ENCODE measurements at places on chromosomes 1 and 21.

- no peak for DNase-seq
Observed at GRCh38 chr1:46487818-46488218, 1.8 kb upstream of the DMBX1 start.

DNA sequence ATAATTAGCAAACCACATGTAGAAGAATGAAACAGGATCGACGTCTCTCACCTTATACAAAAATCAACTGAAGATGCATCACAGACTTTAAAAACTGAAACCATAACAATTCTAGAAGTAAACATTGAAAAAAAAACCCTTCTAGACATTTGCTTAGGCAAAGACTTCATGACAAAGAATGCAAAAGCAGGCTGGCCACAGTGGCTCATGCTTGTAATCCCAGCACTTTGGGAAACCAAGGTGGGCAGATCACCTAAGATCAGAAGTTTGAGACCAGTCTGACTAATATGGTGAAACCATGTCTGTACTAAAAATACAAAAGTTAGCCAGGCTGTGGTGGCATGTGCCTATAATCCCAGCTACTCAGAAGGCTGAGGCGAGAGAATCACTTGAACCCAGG is 1351.7 kb downstream of the MRPL39 start:
- DNase-seq: no peak

GRCh38 chr1:59598120-59598440 is 216.7 kb upstream of the HOOK1 start:
- no peak for DNase-seq

GRCh38 chr1:21294266-21294989 is 4.2 kb upstream of the ECE1 start:
- peak; percentile 71 for DNase-seq

- no peak for DNase-seq
Observed at GRCh38 chr1:156486421-156487344, 13.9 kb downstream of the MEF2D start.

GRCh38 chr1:41872074-41872473 is 46.6 kb downstream of the HIVEP3 start:
- DNase-seq: no peak

DNA sequence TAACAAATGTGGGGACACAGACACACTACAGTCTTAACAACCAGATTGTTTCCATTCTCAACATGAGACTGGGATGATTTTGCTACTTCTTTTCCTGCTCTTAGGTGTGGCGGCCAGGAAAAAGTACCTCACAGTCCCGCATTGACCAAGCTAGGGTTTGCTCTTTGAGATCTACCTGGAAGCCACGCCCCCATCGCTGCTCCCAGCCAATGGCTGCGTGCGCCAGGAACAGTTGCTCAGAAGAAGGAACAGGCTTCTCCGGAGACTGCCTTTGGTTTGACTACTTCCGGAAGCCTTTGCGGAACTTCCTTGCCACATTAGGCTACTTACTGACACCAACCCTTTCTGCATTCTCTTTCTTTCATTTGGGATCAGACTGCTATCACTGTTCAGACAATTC is 44.2 kb upstream of the PLD5 start:
- no peak for DNase-seq

DNA sequence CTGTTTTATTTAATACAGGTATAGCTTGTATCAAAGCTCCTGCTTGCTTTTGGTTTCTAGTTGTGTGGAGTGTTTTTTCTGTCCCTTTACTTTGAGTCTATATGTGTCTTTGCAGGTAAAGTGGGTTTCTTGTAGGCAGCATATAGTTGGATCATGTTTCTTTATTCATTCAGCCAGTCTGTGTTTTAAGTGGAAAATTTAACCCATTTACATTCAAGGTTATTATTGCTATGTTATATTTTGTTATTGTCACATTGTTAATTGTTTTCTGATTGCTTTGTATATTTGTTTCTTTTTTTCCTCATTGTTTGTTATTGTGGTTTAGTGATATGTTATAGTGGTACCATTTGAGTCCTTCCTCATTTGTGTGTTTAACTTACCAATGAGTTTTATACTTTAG is 26.7 kb downstream of the CLDN19 start:
- DNase-seq: no peak

GRCh38 chr1:183871142-183871541 is 66.2 kb downstream of the RGL1 start:
- DNase-seq: no peak

- no peak for DNase-seq
Observed at GRCh38 chr21:36463204-36463603, 16.7 kb downstream of the CLDN14 start.

Data from stimulated activated CD4-positive, alpha-beta T cell treated with anti-CD3 and anti-CD28 coated beads, Interleukin-4, amount 100 ng/mL, for 48 hours (primary cell).